ENCODE measurements at places on chromosomes 2 and 18.
A peak's percentile ranks its signal among the peaks of the same experiment; 100 is the strongest.

DNA sequence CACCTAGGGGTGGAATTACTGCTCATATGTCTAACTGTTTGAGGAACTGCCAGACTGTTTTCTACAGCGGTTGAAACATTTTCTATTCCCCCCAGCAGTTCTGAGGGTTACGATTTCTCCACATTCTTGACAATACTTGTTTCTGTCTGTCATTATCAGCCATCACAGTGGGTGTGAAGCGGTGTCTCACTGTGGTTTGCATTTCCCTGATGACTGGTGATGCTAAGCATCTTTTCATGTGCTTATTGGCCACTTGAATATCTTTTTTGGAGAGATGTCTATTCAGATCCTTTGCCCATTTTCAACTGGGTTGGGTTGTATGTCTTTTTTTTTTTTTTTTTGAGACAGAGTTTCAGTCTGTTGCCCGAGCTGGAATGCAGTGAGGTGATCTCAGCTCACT is 63.0 kb downstream of the ADNP2 start:
- no peak for DNase-seq

DNA sequence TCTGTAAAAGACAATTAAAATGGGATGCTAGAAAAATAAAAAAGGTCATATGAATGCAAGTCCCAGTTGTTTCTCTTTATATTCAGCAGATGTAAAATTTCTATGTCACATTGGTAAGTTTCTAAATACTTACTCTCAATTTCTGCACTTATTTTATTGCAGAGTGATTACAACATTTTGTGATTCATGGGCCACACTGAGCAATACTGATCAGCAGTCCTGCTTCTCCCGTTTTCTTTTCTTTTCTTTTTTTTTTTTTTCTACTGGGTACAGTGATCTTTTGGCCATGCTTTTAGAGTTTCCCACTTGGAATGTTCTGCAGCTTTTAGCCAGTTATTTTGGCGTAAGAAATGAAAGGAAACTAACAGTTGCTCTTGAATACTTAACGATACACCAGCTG is 38.8 kb downstream of the LIMS1 start:
- no peak for DNase-seq

- DNase-seq: no peak
These were observed 21.0 kb downstream of the CCT7 start for GRCh38 chr2:73255007-73255644.

GRCh38 chr2:240146627-240147278 is 6.3 kb upstream of the OTOS start:
- no peak for DNase-seq

- no peak for DNase-seq
These were observed 244.5 kb downstream of the TCF4 start for GRCh38 chr18:55343396-55344073.

DNA sequence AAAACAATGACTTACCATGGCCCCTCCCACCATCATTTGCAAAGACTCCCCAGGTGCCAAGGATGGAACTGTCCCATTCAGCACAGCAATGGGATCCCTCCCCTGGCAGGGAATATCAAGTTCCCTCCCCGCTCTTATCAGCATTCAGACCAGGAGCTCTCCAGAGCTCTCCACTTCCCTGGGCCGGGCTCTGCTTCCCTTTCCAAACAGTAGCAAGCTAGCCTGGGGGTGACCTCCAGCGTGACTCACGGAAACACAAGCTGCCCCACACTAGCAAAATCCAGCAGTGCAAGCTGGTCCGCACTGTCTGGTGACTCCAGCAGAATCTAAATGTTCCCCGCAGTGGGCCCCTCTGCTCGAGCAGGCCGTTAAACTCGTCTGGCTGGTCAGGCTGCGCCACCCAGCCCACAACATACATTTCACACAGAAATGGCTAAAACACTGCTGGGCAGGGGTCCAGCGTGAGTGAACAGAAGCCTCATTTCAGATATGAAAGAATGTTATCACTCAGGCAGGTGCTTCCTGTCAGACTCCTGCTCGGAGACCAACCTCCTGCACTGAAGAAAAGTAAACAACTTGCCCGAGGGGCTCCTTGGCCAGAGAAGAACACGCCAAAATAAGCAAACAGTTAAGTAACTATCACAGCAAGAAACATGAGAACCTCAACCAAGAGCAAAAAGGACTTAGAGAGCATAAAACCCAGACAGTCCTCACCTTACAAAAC is 33.9 kb downstream of the STAT1 start:
- DNase-seq: peak; percentile 88

- DNase-seq: no peak
These were observed 189.7 kb downstream of the ADCYAP1 start for GRCh38 chr18:1094409-1094808.

DNA sequence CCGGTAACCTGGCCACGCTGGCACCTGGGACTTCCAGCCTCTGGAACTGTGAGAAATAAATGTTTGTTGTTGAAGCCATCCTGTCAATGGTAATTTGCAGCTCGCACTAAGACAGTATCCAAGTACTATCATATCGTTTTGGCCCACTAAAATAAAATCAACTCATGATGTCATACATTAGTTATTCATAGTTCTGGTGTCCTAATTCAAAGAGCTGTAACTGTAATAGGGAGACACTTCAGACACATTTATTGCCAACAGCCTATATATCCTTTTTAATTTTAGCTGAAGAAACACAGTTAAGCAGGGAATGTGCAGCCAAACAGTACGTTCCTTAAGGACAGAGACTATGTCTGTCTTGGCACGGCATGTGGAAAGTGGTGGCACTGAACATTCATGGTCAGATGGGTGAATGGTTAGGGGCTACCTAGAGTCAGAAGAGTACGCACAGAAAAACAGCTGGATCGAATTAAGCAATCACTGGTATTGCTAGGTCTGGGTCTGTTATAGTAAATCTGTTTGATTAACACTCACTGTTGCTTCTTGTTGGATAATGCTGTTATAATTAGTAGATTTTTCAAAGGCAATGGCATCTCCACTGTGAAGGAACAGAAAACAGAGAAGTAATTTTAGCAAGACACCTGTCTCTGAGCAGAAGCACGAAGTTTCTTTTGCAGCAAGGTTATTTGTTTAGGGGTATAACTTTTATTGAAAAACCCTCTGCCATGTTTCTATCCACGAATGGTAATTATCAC is 41.3 kb upstream of the CREG2 start:
- no peak for DNase-seq

All from AG04450 (cell line).